ENCODE measurements at places on chromosomes 6 and 20.

DNA sequence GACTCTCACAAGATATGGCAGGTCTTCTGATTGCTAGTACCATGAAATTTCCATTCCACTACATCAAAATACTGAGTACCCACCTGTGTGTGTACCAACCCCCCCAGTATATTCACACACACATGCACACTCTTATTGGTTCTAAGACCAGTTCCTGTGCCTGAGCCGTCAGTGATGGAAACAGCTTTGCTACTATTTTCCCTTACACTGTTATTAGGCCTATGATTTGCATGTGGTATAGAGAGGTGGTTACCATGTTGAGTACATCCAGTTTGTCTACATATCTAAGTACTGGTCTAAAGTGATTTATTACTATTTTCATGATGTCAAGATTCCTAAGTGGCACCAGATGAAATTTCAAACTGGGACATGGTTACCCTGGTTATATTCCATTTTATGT lies 459.9 kb downstream of the BCKDHB start:
- no peaks in the 10 kb centered on the region for H3K27me3 ChIP-seq
- no peaks in the 10 kb centered on the region for H3K4me1 ChIP-seq
- DNase-seq: no peak

DNA sequence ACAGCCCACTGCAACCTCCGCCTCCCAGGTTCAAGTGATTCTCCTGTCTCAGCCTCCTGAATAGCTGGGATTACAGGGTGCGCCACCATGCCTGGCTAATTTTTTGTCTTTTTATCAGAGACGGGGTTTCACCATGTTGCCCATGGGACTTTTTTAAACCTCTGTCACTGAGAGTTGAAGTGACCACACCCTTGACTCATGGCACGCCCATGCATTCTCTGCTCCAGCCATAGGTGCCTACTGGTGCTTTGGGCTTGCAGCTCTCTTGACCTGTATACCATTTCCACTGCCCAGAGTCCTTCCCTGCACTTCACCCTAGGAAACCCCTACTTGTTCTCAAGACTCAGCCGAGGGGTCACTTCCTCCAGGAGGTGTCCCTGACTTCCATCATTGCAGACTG lies 2.4 kb upstream of the SCRT2 start:
- H3K4me3 ChIP-seq: no peak overlapping the region
- H3K27ac ChIP-seq: no peak overlapping the region
- no peak for DNase-seq
- H3K36me3 ChIP-seq: no peaks in the 10 kb centered on the region
- H3K27me3 ChIP-seq: peaks cover 66% of the 10 kb centered on the region
- no peaks in the 10 kb centered on the region for H3K4me1 ChIP-seq

DNA sequence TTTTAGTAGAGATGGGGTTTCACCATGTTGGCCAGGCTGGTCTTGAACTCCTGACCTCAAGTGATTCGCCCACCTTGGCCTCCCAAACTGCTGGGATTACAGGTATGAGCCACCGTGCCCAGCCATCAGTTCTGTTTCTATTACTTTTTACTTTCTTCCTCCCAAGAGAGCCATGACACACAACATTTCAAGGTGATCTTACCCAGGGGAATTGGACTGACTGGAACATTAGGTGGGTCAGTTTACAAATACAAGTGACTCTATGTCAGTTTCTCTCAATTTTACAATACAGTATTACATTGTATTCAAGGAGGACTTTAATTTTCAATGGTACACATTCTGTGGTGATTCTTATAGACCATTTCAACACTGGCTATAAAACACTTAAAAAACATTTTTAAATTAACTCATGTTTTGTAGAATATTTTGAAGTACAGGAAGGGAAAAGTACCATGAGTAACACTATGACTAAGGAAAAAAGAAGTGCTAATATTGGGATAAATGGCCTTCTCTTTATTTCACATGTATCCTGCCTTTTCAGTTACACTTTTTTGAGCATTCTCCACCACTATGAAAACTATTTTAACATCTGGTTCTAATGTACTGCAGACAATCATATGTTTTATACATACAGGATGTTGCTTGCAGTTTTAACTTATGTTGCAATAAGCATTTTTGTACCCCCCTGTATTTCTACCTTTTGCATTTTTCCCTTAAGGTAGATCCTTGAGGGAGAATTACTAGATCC lies 8.4 kb downstream of the TPBG start:
- H3K27me3 ChIP-seq: no peaks in the 10 kb centered on the region
- H3K4me1 ChIP-seq: peaks cover 55% of the 10 kb centered on the region
- H3K4me3 ChIP-seq: 0 out of 2 replicates have a peak overlapping the region, but pooled peaks have one; percentile 3
- H3K27ac ChIP-seq: peak overlapping the region; percentile 64
- peak; percentile 72 for DNase-seq
- peaks cover 1% of the 10 kb centered on the region for H3K36me3 ChIP-seq

- H3K4me1 ChIP-seq: peaks cover 20% of the 10 kb centered on the region
- no peaks in the 10 kb centered on the region for H3K27me3 ChIP-seq
- no peak overlapping the region for H3K27ac ChIP-seq
- no peaks in the 10 kb centered on the region for H3K36me3 ChIP-seq
- H3K4me3 ChIP-seq: no peak overlapping the region
- peak; percentile 72 for DNase-seq
Measured at GRCh38 chr6:53898026-53898795, 103.4 kb downstream of the LRRC1 start.

DNA sequence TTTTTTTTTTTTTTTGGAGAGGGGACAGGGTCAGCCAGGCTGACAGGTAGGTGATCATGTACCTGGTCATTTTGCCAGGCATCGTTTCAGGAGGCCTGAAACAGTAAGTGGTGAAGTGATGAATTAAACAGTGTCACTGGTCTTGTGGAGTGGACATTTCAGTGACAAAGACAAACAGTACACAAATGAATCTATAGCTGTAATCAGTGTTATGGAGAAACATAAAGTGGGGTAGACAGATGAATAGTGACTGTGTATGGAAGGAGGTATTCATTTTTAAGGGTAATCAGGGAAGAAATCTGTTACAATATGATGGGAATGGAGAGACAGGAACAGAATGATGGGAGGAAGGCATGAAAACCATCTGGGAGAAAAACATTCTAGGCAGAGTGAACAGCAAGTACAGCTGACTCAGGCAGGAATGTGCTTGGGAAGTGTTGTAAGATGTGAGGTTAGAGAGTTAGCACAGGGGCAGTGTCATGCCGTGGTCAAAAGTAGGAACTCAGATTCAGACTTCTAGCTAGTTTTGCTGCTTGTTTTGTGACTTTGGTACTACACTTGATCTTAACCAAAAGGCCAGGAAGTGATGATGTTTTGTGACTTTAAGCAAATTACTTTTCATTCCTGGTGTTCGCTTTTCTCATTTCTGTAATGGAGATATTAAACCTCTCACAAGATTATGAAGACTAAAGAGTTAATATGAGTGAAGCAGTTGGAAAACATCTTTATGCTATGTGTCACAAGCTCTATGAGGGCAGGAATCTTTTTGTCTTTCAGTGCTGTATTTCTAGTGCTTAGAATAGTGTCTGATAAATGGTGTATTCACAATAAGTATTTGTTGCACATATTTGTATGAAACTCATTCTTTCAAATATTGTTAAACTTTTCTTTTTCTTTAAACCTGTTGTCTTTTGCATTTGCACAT lies 43.4 kb downstream of the QKI start:
- H3K4me3 ChIP-seq: peak overlapping the region; percentile 42
- H3K4me1 ChIP-seq: peaks cover 67% of the 10 kb centered on the region
- no peaks in the 10 kb centered on the region for H3K27me3 ChIP-seq
- peak overlapping the region; percentile 80 for H3K27ac ChIP-seq

GRCh38 chr6:63537201-63537958 lies 34.9 kb upstream of the LOC128125822 start:
- H3K4me1 ChIP-seq: no peaks in the 10 kb centered on the region
- no peaks in the 10 kb centered on the region for H3K27me3 ChIP-seq
- H3K36me3 ChIP-seq: no peaks in the 10 kb centered on the region
- DNase-seq: peak; percentile 26
- H3K4me3 ChIP-seq: no peak overlapping the region

DNA sequence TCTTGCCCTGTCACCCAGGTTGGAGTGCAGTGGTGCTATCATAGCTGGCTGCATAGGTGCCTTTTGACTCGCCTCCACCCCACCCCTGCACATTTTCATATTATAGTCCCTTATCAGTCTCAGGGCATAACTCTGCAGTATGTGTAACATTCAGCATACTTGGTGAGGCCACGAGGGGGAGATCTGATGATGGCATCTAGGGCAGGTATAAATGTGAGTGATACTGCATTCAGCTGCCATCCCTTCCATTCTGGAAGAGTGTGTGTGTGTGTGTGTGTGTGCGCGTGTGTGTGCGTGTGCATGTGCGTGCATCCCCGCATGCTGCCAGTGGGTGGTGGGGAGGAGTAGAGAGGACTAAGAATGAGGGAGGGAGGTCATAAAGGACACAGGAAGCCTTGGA lies 81.4 kb downstream of the JARID2 start:
- no peak overlapping the region for H3K4me3 ChIP-seq
- no peak for DNase-seq
- peaks cover 43% of the 10 kb centered on the region for H3K4me1 ChIP-seq
- H3K36me3 ChIP-seq: no peaks in the 10 kb centered on the region
- H3K27me3 ChIP-seq: no peaks in the 10 kb centered on the region
- H3K27ac ChIP-seq: no peak overlapping the region

DNA sequence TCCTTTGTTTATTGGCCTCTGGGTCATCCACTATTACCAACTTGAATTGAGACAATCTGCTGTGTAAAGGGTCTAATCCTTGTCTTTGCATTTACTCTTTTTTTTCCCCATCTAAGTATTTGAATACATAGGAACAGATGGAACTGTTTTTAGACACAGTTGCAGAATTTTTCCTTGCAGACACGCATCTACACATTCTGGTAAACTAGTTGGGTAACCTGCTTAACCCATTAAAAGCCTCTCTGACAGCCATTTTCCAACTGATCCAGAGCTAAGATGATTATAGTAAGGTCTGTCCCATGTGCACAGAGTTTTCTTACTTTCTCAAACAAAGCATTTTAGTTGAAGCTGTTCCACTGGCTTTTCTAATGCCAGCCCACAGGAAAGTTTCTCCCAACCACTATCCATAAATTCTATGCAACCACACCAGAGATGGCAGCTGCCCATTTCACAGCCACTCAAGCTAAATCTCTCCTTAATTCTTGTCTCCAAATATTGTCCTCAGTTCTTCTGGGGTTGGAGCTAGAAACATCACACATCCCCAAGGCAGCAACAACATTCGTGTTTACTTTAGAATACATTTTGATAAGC lies 492.1 kb downstream of the MAFB start:
- no peaks in the 10 kb centered on the region for H3K27me3 ChIP-seq
- no peaks in the 10 kb centered on the region for H3K4me1 ChIP-seq
- H3K27ac ChIP-seq: no peak overlapping the region
- H3K4me3 ChIP-seq: no peak overlapping the region

DNA sequence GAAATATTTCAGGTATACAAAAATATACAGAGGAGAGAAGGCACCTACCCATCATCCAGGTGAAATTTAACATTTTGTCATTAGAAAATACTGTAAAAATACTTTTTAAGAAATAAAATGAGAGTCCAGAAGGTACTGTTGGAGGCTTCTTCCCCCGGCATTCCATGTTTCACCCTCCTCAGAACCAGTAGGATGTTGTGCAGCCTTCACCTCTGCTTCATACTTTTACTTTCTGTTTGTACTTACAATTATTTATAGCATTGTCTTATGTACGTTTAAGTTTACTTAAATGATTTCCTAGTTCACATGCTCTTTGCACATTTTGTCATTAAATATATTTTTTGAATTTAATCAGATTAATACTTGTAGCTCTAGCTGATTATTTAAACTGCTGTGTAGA lies 30.9 kb downstream of the TMEM200A start:
- 0 out of 2 replicates have a peak, but pooled peaks cover 4% of the 10 kb centered on the region for H3K36me3 ChIP-seq
- peaks cover 26% of the 10 kb centered on the region for H3K4me1 ChIP-seq
- H3K27me3 ChIP-seq: no peaks in the 10 kb centered on the region
- H3K27ac ChIP-seq: no peak overlapping the region
- peak; percentile 43 for DNase-seq

DNA sequence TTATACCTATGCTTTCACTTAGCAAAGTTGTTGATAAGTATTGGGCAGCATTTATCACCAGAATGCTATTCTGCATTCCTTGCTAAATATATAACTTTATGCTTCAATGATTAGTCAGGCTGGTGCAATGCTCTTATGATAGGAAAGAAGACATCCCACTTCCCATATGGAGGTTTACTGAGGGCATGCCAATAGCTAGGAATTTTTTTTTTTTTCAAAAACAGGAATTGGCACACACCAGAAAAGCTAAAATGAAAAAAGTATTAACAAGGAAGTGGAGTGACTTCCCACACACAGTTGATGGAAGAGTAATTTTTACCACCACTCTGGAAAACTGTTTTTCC lies 90.8 kb downstream of the FRK start:
- H3K4me3 ChIP-seq: no peak overlapping the region
- no peak overlapping the region for H3K27ac ChIP-seq
- no peaks in the 10 kb centered on the region for H3K27me3 ChIP-seq
- peaks cover 15% of the 10 kb centered on the region for H3K4me1 ChIP-seq
- H3K36me3 ChIP-seq: no peaks in the 10 kb centered on the region

- no peaks in the 10 kb centered on the region for H3K36me3 ChIP-seq
- H3K27me3 ChIP-seq: no peaks in the 10 kb centered on the region
- DNase-seq: peak; percentile 80
- no peak overlapping the region for H3K4me3 ChIP-seq
Measured at GRCh38 chr20:2386516-2387179, 5.9 kb downstream of the TGM6 start.

DNA sequence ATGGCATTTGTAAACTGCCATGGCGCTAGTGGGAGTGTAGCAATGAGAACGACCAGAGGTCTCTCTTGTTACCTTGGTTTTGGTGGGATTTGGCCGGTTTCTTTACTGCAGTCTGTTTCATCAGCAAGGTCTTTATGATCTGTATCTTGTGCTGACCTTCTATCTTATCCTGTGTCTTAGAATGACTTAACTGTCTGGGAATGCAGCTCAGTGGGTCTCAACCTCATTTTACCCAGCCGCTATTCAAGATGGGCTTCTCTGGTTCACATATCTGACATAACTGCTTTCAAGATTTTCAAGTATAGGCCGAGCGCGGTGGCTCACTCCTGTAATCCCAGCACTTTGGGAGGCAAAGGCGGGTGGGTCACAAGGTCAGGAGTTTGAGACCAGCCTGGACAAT lies 1.9 kb upstream of the SFT2D1 start:
- DNase-seq: no peak
- H3K4me3 ChIP-seq: no peak overlapping the region
- H3K4me1 ChIP-seq: no peaks in the 10 kb centered on the region
- no peaks in the 10 kb centered on the region for H3K36me3 ChIP-seq
- H3K27me3 ChIP-seq: no peaks in the 10 kb centered on the region

GRCh38 chr20:50717974-50718761 lies 13.2 kb upstream of the PARD6B start:
- DNase-seq: no peak
- H3K27me3 ChIP-seq: no peaks in the 10 kb centered on the region
- no peak overlapping the region for H3K4me3 ChIP-seq
- no peaks in the 10 kb centered on the region for H3K36me3 ChIP-seq
- H3K4me1 ChIP-seq: peaks cover 6% of the 10 kb centered on the region

- H3K27ac ChIP-seq: no peak overlapping the region
- H3K4me1 ChIP-seq: no peaks in the 10 kb centered on the region
- H3K4me3 ChIP-seq: no peak overlapping the region
- no peak for DNase-seq
Measured at GRCh38 chr6:111183702-111184517, 96.6 kb downstream of the SLC16A10 start.

- H3K36me3 ChIP-seq: no peaks in the 10 kb centered on the region
- DNase-seq: peak; percentile 88
- H3K4me3 ChIP-seq: peak overlapping the region; percentile 61
- H3K27me3 ChIP-seq: no peaks in the 10 kb centered on the region
- H3K4me1 ChIP-seq: peaks cover 65% of the 10 kb centered on the region
- H3K27ac ChIP-seq: peak overlapping the region; percentile 91
Measured at GRCh38 chr6:113375950-113376846, 480.9 kb upstream of the MARCKS start.
